Right kidney (tissue), 9 donors: ENCODE measurements at places on chromosomes 7 and 10.

GRCh38 chr7:113996405-113996804, 77.6 kb upstream of the PPP1R3A start:
- DNase-seq: no peak

GRCh38 chr10:129280908-129281586, 186.0 kb upstream of the MGMT start:
- DNase-seq: no peak

GRCh38 chr7:16169537-16169936, 251.8 kb downstream of the CRPPA start:
- DNase-seq: no peak

DNA sequence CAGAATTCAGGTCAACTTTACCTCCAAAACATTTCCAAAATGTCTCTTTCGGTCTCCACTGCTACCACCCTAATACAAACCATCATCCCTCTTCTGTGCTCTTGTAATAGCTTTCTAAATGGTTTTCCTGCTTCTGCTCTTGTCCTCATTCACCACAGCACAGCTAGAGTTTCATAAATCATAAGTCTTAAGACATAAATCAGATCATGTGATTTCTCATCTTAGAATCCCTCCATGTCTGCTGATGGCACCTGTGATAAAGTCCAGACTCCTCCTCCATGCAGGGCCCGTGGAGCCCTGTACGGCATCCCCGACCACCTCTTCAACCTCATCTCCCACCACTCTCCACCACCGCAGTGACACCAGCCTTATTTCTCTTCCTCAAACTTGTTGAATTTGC, 212.3 kb upstream of the MKLN1 start:
- DNase-seq: no peak

GRCh38 chr7:133696056-133696455, 431.1 kb upstream of the LRGUK start:
- DNase-seq: no peak

DNA sequence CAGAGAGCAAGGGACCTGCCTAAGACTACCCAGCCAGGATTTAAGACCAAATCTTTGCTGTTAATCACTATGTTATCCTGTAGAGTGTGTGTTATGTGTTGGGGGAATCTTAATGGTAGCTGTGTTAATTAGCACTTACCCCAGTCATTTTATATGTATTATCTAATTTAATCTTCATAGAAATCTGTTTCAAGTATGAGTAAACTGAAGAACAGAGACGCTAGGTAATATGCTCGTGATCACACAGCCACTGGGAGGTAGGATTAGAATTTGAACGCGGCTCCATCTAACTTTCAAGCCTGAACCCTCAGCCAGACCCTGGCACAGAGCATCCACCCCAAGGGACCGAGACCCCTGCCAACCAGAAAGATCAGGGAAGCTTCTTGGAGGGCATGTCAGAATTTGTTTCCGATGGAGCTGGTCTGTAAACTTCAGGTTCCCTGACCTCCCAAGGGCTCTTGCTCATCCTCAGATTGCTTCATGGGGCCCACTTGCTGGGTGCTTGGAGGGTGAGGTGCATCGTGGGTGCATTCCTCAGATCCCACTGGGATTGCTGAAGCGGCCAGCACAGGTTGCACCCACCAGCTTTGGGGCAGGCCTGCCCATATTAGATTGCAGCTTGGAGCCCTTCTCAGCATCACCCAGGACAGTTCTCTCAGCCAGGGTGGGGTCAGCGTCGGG, 105.0 kb downstream of the ZMIZ1 start:
- DNase-seq: no peak

GRCh38 chr7:67743501-67743900, 746.9 kb downstream of the TYW1 start:
- DNase-seq: no peak

GRCh38 chr10:51170518-51171245, 96.4 kb downstream of the PRKG1 start:
- no peak for DNase-seq

DNA sequence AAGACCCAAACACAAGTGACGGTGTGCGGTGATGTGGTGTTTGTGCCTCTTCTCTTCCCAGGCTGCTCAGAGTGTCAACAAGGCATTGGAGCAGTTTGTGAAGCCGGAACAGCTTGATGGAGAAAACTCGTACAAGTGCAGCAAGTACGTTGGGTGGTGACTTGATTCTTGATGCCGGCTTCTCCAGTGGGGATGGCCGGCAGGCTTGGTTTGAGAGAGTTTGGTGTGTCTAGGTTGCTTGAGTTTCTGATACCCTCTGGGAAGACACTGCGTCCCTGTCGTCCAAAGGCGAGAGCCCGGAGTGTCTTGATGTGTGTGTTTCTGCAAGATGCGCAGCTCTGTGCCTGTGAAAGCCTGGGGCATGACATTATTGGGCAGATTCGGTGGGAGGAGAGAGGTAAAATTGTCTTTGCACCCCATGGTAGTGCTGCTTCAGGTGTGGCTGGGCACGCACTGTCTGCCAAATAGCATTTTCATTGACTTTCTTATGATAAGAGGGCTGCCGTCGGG, 111.8 kb downstream of the ANKRD61 start:
- no peak for DNase-seq

GRCh38 chr7:42208572-42208971, 28.4 kb downstream of the GLI3 start:
- no peak for DNase-seq

DNA sequence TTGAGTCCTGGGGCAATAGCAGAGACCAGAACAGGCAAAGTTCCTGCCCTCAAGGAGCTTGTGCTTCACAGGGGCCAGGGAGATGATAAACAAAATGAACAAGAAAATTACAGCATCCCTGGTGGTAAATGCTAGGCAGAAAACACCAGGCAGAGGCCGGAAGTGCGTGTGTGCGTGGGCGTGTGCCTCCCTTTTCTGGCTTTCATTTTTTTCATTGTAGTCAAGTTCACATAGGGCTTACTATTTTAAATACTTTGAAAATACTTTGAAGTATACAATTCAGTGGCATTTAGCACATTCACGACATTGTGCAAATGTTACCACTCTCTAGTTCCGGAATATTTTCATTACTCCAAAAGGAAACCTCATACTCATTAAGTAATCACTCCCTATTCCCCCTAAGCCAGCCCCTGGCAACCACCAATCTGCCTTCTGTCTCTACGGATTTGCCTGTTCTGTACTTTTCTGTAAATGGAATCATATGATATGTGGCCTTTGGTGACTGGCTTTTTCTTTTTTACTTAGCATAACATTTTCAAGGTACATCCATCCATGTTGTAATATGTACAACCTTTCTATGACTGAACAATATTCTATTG, 88.1 kb upstream of the PDCD4 start:
- DNase-seq: no peak

DNA sequence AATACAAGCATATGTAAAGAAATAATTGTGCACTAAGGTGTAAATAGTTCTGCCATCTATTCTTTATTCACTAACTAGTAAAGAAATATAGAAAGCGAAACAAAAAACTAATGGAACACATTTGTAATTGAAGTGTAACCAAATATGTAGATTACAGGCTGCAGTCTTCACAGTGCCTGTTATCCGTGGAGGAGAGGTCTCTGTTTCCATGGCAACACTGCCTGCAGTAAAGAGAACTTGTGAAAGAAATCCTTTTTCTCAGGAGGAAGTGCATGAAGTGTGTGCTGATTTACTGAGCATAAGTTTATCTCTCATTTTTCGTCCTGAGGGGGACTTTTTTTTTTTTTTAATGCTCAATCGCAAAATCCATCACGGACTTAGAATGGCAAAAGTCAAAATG, 102.5 kb downstream of the APBB1IP start:
- DNase-seq: no peak

DNA sequence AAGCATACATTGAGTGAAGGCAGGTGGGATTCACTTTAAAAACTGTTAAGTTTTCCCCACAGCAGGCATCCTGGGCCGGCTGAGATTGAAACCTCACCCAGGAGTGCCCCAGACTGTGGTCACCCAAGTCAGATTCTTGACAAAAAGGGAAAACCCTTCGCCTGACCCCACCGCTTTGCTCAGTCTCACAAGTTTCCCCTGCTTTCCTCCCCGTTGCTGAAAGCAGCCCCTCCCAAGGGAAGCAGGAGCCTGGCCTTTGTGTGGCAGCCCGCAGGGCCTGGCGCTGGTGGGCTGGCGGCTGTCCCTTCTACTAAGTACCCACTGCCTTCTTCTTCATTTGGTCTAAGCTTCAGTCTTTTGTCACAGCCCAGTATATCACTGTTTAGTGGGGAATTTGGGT, 16.0 kb downstream of the RNF32 start:
- no peak for DNase-seq

- DNase-seq: no peak
These were observed 26.3 kb upstream of the WDR11 start for GRCh38 chr10:120824881-120825309.

DNA sequence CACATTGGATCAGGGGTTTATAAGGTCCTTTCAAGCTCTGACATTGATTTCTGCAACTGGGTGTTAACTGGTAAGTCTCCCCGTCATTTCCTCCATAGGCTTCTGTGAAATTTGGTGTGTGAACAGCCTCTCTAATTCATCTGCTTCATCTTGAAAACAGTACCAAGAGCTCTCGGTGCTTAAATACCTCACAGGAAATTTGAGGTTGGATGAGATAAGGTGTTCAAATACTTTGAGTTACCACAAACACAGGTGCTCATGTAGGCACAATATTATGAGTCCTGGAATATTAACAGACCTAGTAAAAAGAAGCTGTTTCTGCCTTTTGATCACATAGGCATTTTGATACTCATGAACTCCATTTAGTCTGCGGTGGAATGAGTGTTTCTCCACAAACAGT, 85.2 kb downstream of the RTKN2 start:
- no peak for DNase-seq

DNA sequence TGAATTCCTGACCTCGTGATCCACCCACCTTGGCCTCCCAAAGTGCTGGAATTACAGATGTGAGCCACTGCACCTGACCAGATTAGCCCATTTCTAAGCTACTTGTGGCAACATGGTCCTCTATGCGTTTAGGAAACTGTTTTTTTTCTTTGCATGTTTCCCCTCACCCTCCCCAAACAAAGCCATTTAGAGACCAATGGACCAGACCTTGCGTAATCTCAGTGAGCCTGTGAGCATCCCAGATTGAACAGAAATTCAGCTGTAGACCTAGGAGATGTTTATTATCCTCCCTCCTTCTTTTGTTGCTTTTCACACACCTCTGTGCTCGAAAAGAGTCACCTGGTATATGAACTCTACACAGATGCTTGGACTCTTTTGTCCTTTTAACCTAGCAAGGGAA, 28.5 kb upstream of the CAMK1D start:
- no peak for DNase-seq

GRCh38 chr7:42185726-42186125, 51.3 kb downstream of the GLI3 start:
- no peak for DNase-seq

GRCh38 chr7:835485-836401, 3.5 kb downstream of the SUN1 start:
- no peak for DNase-seq

DNA sequence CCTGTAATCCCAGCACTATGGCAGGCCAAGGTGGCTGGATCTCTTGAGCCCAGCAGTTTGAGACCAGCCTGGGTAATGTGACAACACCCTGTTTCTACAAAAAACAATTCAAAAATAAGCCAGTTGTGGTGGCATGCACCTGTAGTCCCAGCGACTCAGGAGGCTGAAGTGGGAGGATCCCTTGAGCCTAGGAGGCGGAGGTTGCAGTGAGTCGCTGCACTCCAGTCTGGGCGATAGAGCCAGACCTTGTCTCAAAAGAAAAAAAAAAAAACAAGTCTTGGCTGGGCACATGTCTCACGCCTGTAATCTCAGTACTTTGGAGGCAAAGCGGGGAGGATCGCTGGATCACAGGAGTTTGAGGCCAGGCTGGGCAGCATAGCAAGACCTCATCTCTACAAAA, 74.6 kb upstream of the PDSS1 start:
- no peak for DNase-seq

DNA sequence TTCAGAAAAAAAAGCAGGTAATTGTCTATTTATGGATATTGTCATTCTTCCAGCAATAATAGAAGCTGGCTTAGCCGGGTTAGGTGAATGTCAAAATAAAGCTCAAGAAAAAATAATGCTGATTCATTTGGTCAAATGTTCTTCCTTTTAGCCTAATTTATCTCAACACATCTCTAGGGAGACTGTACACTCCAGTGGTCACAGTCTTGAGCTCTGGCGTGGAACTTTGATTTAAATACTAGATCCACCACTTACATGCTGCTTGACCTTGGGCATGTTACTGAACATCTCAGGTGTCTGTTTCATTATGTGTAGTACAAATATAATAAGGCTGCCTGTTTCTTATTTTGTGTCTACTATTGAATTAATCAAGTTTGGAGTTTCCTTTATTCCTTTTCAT, 22.0 kb downstream of the PRTFDC1 start:
- DNase-seq: no peak

- DNase-seq: no peak
These were observed 57.2 kb downstream of the NKX6-2 start for GRCh38 chr10:132728741-132729140.

DNA sequence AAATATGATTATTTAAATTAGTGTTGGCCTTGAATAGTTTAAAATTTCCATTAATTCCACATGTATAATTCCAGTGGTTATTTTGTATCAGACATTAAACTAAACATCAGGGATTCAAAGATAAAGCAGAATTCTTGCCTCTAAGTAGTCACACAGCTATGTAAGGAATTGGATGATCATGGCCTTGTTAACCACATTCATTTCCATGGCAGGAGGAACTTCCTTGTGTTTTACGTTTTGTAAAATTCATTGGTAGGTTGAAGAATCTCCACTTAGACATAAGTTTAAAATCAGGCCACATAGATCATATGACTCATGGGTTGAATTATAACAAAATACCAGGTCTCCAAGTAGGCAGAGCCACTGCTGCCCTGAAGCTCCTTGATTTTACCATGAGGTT, 289.7 kb downstream of the PLXDC2 start:
- no peak for DNase-seq

- no peak for DNase-seq
These were observed 175.9 kb downstream of the CCDC71L start for GRCh38 chr7:106485031-106485551.

GRCh38 chr7:1459920-1460820, 900 bp upstream of the MICALL2 start:
- peak; percentile 60 for DNase-seq

DNA sequence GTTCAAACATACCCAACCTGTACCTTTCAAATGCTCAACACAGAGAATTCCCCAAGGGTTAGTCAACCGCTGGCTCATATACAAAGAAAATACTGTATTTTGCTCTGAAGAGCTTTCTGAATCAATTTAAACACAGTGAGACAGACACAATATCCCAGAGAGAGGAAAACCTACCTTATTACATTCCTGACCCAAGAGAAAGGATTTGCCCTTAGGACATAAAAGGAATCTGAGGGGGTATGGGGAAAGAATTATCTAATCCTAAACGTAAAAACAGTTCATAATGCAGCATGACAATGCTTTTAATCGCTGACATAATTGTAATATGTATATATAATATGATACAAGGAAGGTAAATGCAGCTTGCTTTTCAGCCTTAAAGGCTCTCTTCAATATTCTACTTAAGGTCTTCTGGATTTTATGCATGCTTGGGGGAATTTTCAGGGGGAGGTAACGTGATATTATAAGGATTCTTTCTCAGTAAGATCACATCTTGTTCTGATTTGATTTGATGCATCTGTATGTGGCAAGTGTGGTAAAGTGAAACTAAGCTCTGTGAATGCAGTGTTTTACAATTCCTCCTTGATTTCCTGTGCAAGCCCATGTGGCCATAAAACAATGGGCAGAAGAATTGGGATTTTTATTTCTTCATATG, 240.5 kb downstream of the GLI3 start:
- DNase-seq: no peak
